ENCODE measurements at places on chromosomes 6 and 20.

DNA sequence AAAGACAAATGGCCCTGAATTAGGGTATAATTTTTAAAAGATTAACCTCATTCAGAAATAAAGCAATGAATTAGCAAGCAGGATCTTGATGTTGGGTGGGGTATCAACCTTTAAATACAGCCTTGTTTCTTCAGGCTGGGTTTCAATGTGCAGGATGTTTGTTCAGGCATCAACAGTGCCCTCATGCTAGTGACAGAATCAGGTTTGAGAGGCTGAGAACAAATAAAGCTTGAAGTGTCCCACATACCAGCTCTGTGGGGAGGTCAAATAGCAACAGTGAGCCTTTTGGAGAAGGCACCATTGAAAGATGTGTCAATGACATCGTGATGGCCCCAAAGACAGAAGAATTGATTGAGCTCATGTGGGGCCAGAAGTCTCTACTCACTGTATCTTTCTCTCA is 68.2 kb downstream of the MTFR2 start:
- DNase-seq: no peak

DNA sequence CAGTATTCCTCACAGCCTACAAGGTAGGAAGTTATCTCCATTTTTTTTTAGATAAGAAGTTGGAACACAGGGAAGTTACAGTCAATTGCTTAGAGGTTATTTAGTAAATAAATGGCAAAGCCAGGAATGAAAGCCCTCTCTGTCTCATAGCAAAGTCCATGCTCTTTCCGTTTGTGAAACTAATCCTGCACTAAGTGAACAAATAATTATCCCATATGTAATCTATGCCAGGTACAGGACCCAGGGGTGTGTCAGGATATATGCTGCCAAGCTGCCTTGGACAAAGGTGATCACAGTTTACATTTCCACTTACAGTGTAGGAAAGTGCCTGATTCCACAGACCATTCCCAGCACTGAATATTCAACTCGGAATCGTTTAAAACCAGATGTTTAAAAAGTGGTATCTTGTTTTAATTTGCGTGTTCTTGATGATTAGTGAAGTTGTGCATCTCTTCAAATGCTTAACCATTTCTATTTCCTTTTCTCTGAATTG is 13.6 kb upstream of the GMDS start:
- no peak for DNase-seq

GRCh38 chr20:25247956-25248785 is at the start of gene PYGB:
TSS of gene PYGB (plus strand) at chr20:25248085. CDS start at chr20:25248179, 94 bp downstream.
- DNase-seq: peak; percentile 67

DNA sequence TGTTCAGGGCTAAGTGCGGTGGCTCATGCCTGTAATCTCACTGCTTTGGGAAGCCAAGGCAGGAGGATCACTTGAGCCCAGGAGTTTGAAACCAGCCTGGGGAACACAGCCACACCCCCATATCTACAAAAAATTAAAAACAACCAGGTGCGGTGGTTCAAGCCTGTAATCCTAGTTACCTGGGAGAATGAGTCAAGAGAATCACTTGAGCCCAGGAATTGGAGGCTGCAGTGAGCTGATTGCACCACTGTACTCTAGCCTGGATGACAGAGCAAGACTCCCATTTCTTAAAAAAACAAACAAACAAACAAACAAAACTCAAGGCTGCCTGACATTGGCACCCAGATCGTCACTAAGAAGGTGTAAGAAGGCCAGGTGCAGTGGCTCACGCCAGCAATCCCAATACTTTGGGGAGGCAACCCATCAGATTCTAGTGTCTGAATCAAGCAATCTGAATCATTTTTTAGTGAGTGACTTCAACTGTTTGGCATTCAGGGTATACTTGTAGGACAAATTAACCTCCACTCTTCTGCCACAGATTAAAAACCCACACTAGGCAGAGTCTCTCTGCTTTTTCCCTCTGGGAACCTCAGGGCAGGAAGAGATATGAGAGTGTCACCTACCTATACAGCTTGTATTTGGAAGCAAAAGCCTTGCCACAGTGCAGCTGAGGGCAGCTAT is 6.1 kb downstream of the PLAGL2 start:
- no peak for DNase-seq

DNA sequence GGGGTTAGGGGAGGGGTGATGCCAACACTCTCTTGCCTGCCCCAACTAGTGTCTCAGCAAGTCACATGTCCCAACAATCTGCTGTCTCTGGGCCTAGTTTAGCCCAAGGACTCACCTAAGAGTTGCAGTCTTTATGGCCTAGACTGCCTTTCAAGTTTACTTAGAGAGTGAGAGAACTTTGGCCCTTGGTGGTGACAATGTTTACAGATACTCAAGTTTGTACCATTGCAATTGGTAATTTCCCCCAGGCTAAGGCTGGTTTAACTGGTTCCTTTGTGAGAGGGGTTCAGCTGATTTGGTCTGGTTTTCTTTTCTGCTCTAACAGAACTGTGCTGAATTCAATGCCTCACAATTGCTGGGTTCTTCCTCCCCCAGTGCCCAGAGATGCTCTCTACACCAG is 1279.9 kb upstream of the EYS start:
- DNase-seq: no peak

GRCh38 chr6:28898710-28898965 is 25.1 kb downstream of the TRIM27 start:
- DNase-seq: no peak
